ENCODE measurements at places on chromosomes 2 and 18.

DNA sequence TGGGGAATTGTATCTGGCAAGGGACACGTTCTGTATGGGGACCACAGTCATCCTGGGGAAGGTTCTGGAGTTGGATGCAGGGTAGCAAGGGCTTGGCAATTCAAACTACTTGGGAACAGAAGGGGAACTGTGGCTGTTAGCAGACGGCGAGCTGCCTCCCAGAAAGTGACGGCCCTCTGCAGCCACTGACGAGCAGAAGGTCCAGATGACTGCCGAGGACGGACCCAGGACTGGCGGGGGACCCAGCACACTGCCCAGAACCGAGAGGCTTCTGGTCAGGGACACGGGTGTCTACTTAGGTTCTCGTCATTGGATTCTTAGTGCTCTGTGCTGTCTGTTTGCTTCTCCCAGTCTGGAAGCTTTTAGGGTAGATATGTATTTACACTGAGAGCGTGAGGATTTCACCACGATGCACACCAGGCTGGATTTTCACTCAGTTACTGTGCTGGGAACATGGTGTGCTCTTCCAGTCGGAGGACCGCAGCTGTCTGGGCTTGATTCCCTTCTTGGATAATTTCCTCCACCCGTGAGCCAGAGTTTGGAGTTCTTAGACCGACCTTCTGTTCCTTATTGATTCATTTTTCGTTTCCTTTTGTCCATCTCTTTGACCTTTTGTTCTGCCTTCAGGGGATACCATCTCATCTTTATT is 13.4 kb downstream of the GPR35 start:
- no peak for DNase-seq

GRCh38 chr18:58669731-58670378 is 1.4 kb upstream of the MALT1 start:
- no peak for DNase-seq

GRCh38 chr2:143482771-143483170 is 353.6 kb downstream of the ARHGAP15 start:
- DNase-seq, result no peak

GRCh38 chr18:70280007-70280925 is 8.6 kb upstream of the SOCS6 start:
- DNase-seq, result no peak

DNA sequence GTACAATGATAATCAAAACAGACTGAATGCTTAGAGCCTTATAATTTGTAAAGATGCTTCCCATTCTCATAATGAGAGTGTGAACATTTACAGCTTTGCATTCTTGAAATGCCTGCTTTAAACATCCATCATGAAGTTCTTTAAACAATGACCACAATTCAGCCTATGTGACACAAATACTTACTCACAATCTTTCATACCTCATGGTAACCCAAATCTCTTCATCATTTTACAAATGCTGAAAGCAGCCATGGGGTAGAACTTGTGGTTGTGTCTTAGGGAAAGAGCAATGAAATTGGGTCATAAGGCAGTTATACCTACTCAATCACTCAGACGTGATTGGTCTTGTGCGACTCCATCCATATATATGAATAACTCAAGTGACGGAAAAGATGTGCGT is 140.7 kb downstream of the RND3 start:
- no peak for DNase-seq

GRCh38 chr2:157302492-157303099 is 23.0 kb downstream of the ERMN start:
- DNase-seq, result peak; percentile 41

DNA sequence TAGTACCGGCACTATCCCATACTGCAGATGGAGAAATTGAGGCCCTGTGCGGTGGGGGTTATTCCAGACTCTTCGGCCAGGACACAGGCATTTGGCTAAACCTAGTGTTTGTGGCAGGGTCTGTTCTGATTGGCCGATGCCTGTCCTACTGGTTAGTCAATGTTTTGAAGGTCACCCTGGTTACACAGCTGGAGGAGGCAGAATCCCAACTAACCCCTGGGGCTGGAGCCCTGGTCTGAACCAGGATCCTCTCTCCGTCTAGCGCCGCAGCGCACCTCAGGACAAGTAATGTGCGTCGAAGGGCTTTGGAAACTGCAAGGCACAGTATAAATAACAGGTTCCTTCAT is 19.4 kb downstream of the TEX44 start:
- DNase-seq, result peak; percentile 88

DNA sequence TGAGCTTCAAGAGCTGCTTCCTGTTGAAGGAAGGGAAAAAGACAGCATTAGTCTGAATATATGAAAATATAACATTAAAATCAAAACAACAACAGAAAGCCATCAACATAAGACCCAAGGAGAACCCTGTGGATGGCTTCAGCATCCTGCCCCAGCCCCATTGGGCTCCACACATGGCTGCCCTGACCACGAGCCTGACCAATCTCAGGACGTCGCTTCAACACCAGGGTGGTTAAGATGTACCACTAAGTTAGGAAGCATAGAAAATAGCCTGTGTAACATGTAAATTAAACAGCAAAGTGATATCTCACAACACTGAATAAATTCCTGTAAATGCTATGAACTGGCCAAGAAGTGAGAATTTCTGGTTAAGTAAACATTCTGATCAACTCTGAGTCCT is 77.2 kb upstream of the CD226 start:
- no peak for DNase-seq

DNA sequence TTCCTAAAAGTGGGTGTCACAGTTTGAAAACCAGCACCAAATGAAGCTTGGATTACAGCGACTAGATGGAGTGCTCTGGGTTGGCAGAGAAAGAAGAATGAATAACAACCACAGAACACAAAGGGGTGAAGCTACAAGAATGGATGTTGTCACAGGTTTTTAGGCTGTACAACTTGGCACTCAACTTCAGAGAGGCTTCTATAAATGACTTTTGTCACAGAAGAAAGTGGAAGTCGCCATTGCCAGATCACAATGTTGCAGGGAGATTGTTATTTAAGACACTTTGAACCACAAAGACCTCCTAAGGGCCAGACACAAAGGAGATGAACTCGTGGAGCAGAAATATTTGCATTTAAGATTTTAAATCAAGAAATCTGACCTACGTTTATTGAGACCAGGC is 354.2 kb downstream of the CDH7 start:
- no peak for DNase-seq

DNA sequence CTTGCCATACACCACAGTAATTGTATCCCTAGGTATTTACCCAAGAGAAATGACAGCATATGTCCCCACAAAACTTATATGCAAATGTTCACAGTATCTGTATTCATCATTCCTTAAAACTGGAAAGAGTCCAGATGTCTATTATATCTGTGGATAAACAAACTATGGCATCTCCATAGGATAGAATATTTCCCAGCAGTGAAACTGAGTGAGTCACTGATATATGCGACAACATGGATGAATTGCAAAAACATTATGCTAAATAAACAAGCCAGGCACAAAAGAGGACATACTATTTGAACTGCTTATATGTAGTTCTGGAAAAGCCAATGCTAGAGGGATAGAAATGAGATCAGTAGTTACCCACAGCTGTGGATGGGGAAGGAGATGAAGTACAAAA is 359.4 kb upstream of the DSEL start:
- no peak for DNase-seq

DNA sequence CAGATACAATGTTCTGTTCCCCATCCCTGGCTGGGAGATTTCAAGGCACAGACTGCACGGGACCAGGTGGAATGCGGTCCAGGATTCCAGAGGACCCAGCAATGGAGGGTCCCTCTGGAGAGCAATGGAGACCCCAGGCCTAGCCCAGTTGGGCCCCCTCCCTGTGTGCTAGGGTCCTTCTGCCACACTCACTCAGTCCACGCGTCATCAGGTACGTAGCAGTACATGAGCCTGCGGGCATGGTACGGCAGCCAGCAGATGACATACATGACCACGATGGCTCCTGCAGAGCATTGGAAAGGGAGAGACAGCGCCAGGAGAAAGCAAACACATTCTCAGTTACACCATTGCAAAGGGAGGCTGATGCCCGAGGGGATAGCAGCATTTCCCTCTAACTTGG is 10.1 kb downstream of the NTSR2 start:
- DNase-seq, result no peak

DNA sequence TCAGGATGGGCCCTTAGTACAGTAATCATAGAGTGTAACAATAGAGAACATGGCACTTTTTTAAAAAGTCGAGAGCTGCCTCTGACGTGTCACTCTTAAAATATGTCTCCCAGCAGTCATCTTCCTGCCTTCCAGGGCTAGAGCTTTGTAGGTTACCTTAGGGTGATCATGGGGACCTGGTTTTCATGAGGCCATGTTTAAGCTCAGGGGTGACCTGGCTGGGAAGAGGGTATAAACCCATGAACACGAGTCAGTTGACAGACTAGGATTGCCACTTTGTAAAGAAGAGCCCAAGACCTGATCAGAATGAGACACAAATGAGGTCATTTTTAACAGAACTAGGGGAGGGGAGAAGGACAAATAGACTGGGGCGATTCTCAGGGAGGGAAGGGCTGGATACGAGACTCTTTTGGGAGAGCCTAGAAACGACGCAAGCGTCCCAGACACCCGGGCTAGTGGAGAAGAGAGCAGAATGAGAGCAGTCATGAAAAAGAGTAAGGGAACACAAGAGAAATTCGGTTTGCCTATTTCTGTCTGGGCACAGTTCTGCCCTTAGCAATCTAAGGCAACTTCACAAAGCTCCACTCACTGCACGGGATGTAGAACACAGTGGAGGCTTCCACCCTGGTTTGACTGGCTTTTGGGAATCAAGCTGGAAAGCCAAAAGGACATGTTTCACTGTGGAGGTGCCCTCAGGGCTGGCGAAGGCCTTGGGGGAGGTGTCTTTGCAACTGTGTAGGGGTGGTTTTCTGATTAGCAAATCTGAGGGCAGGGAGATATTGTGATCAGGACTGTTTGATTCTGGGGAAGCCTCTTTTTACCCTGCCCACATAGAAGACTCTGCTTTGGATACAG is 1.8 kb upstream of the RAB31 start:
- no peak for DNase-seq

- no peak for DNase-seq
Observed at GRCh38 chr18:50075772-50076171, 119.2 kb downstream of the MYO5B start.

DNA sequence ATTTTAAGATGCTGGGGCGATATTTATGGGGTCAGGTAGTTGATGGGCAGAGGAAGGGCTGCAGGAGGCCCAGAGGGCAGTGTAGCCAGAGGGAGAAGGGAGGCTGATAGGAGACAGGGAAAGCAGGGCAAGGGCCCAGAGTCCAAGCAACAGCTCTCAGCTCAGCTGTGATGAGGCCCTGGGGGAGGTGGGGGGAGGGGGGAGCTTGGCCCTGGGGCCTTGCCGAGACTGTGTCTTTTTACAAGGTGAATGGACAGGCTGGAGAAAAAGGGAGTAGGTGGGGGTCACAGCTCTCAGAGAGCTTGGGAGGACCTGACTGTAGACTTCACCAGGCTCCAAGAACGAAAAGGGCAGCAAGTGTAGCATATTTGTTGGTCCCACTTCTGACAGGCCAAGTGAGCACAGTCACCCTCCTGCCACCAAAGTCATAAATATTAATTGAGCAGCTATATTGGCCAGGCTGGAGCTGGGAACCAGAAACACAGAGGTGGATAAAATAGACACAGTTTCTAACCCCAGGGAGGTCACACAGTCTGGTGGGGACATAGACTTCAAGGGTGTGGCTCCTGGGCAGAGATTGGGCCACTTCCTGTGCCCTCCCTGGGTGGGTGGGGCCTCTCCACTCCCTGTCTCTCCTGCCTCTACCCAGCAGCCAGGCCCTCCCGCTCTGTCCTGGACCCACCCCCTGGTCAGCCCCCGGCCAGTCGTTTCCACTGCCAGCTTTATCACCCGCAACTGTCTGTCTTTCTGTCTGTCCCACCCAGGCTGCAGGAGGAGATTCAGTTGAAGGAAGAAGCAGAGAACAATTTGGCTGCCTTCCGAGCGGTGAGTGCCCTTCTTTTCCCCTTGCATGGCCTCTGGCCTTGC is 1.4 kb downstream of the DES start:
- no peak for DNase-seq

DNA sequence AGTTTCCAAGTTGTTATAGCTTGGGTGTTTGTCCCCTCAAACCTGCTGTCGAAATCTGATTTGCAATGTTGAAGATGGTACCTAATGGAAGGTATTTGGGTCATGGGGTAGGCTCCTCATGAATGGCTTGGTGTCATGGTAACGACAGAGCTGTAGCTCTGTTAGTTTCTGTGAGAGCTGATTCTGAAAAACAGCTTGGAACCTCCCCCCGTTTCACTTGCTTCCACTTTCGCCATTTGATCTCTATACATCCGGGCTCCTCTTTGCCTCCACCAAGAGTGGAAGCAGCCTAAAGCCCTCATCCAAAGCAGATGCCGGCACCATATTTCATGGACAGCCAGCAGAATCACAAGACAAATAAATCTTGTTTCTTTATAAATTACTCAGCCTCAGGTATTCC is 1035.1 kb upstream of the SLC39A10 start:
- DNase-seq, result no peak

- no peak for DNase-seq
Observed at GRCh38 chr18:26711756-26712155, 153.8 kb downstream of the AQP4 start.

- no peak for DNase-seq
Observed at GRCh38 chr18:44759925-44760342, 79.2 kb downstream of the SETBP1 start.

DNA sequence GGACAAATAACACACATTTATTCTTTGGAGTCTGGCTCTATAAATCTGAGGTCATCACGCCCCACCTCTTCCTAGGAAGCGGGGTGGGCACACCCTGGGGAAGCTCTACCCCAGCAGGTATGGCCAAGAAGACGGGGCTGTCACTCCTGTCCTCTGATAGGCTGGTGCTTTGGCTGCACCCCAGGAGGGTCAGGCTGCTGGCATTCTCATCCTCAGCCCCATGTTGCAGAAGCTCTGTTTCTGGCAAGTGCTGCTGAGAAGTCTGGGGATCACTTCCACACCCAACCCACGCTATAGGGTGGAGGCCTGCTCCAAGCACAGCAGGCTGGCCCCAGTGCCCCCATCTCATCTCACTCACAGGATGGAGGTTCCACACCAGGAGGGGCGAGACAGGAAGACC is 17.6 kb downstream of the ARHGEF4 start:
- no peak for DNase-seq

DNA sequence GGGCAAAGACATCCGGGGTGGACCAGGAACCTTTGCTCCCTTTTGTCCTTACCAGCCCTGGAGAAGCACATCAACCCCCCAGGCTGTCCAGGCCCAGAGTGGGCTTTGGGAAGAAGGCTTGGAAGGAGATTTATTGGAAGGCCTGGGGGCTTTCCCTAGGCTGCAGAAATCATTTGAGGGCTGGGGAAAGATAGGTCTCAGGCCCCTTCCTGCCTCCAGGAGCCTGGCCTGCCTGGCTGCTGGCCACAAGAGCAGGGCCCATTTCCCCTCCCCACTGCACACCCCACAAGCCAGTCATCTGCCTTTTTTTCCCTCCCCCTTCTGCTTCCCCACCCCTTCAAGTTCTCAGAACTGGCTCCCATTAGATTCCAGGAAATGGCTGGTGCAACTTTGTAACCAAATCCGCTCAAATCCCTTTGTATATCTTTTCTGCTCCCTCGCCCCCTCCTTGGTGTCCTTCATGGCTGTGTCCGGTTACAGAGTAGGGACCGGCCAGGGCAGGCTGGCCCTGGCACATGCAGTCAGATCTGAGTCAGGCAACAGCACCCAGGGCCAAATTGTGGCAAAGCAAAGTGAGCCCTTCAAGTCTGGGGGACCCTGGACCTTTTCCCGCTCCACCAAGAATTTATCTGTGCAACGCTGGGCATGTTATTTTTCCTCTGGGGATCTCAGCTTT is 20.8 kb upstream of the TNP1 start:
- DNase-seq, result no peak
